ENCODE measurements at places on chromosomes 12 and 14.

DNA sequence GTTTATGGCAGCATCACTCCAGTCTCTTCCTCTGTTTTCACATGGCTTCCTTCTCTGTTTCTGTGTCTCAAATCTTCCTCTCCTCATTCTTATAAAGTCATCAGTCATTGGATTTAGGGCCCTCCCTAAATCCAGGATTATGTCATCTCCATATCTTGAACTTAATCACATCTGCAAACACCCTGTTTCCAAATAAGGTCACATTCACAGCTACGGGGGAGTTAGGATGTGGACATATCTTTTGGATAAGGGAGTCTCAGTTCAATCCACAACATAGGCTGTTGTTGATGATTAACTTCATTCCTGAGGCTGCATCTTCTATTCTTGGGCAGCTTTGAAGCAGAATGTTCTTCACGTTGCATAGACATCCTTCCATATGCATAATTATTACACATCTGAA lies 40.3 kb upstream of the NTF3 start:
- DNase-seq: no peak

DNA sequence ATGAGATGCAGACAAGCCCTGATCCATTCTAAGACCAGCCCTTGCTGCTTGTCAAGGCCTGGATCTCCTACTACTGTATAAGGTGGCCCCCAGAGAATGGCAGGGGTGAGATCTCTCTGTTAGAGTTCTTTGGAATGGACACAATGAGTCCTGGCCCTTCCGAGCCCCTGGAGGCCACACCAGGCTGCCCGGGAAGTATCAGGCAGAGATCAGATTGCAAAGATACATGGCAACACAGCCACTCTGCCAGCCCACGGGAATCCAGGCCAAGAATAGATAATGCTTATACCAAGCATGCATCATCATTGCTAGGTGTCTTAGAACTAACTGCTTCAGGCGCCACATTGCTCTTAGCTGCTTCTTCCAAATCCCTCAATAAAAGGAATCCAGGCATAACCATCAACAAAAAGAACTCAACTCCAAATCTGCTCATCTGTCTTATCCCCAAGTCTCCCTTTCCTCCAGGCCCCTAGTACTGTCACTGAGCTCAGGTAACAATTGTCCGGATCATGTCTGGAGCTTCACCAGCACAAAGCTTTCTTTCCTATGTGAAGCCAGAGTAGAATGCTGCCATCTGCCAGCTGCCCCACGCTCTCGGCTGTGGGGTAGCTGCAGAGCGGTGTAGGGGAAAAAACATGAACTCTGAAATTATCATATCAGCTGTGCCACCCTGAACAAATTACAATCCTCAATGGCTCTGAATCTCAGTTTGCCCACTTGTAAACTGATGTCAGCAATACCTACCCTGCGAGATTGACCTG lies 5.5 kb upstream of the VASH1 start:
- no peak for DNase-seq

- no peak for DNase-seq
These were observed 69.9 kb upstream of the FOXN3 start for GRCh38 chr14:89486961-89487360.

- no peak for DNase-seq
These were observed 12.3 kb upstream of the C12orf71 start for GRCh38 chr12:27094726-27095125.

DNA sequence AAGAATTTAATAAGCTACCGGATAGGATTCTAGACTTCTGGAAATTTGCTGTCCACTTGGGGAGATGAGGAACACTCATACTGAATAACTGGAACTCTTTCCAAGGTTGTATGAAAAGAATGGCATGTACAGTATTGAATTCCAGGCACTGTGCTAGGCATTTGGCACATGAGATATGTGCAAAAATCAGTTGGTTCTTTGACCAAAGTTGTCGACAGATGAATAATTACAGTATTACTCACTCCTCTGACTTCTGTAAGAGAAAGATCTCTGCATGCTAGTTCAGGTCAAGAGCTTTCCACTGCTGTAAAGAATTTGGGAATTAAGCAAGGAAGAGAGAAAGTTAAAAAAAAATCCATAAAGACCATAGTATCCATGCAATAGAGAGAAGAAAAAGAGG lies 764.7 kb downstream of the BCL11B start:
- no peak for DNase-seq

Data from T-helper 1 cell (primary cell).